ENCODE measurements at places on chromosomes 1 and 21.

DNA sequence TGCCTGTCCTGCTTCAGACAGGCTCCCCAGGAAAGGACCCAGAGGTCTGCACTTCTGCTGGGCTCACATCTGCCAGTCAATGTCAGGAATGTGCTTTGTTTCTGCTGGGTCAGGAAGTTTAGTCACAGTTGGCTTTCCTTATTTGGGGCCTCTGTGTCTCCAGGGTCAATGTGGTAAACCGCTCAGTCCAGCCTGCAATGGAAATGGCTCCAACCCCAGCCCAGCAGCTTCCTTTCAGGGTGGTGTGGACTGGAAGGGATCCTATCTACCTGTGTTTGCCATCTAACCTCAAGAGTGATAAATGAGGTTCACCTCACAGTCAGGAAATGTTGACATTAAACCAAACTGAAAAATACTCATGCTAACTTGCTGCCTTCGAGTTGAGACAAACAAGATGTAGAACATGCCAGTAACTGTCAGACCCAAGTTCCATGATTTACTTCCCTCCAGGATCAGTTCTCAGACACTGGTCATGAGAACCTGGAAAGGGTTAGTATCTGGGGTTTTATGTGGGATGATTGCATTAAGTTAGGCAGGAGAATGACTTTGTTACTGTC, 20.3 kb downstream of the ENO1 start:
- peak overlapping the region; percentile 48 for H3K4me3 ChIP-seq
- DNase-seq = no peak
- H3K36me3 ChIP-seq = peaks cover 46% of the 10 kb centered on the region
- no peaks in the 10 kb centered on the region for H3K27me3 ChIP-seq

DNA sequence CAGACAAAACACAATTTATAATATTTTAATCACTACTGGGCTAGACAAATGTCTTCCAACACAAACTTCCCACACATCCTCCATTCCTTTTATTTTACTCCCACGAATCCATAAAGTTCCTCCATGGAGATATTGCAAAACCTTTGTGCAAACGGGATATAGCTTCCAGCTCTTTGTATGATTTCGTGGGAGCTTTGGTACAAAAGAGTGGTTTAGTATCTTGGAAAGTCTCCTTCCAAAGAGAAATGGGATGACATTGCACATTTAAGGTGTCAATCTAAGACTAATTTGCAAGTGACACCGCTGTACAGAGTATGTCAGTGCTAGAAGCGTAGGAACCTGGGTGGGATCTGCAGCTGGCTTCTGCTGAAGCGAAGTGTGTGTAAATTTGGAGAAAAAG, 455.2 kb upstream of the RUNX1 start:
- peak overlapping the region; percentile 88 for H3K27ac ChIP-seq
- no peak overlapping the region for H3K4me3 ChIP-seq
- DNase-seq = no peak
- no peaks in the 10 kb centered on the region for H3K27me3 ChIP-seq
- H3K4me1 ChIP-seq = peaks cover 25% of the 10 kb centered on the region

DNA sequence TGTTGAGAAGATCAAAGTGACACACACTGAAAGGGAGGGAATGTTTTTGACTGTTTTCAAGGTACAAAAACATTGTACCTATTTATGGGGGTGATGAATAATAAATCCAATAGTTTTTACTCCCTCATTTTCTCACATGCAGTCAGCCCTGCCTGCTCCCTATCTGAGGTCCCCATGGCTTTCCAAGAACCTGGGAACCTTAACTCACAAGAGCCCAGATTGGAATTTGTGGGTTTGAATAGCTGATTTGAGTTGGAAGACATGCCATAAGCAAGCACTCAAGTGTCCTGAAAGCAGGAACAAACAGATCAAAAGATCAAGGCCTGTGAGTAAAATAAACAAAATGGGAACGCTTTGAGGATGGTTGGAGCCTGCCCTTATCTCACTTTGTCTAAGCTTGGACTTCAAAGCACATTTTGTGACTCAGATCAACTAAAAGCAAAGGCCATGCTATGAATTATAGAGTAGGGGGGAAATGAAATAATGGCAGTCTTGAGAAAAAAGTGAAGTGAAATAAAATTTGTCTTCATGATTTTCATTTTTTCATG, 136.6 kb downstream of the LYPLAL1 start:
- no peaks in the 10 kb centered on the region for H3K27me3 ChIP-seq
- H3K4me3 ChIP-seq = no peak overlapping the region
- no peak for DNase-seq
- H3K36me3 ChIP-seq = no peaks in the 10 kb centered on the region
- H3K27ac ChIP-seq = no peak overlapping the region

GRCh38 chr1:79807816-79808215, 801.3 kb upstream of the ADGRL4 start:
- H3K36me3 ChIP-seq = no peaks in the 10 kb centered on the region
- no peak overlapping the region for H3K4me3 ChIP-seq
- no peak for DNase-seq
- no peak overlapping the region for H3K27ac ChIP-seq
- H3K27me3 ChIP-seq = no peaks in the 10 kb centered on the region
- no peaks in the 10 kb centered on the region for H3K4me1 ChIP-seq

GRCh38 chr1:203464226-203464625, 11.4 kb upstream of the PRELP start:
- no peak for DNase-seq
- H3K4me1 ChIP-seq = no peaks in the 10 kb centered on the region
- H3K27ac ChIP-seq = no peak overlapping the region
- H3K27me3 ChIP-seq = peaks cover 16% of the 10 kb centered on the region

GRCh38 chr1:99993468-99993845, 23.7 kb downstream of the SLC35A3 start:
- no peaks in the 10 kb centered on the region for H3K27me3 ChIP-seq
- DNase-seq = no peak
- H3K4me1 ChIP-seq = no peaks in the 10 kb centered on the region
- H3K27ac ChIP-seq = no peak overlapping the region
- H3K36me3 ChIP-seq = peaks cover 48% of the 10 kb centered on the region

DNA sequence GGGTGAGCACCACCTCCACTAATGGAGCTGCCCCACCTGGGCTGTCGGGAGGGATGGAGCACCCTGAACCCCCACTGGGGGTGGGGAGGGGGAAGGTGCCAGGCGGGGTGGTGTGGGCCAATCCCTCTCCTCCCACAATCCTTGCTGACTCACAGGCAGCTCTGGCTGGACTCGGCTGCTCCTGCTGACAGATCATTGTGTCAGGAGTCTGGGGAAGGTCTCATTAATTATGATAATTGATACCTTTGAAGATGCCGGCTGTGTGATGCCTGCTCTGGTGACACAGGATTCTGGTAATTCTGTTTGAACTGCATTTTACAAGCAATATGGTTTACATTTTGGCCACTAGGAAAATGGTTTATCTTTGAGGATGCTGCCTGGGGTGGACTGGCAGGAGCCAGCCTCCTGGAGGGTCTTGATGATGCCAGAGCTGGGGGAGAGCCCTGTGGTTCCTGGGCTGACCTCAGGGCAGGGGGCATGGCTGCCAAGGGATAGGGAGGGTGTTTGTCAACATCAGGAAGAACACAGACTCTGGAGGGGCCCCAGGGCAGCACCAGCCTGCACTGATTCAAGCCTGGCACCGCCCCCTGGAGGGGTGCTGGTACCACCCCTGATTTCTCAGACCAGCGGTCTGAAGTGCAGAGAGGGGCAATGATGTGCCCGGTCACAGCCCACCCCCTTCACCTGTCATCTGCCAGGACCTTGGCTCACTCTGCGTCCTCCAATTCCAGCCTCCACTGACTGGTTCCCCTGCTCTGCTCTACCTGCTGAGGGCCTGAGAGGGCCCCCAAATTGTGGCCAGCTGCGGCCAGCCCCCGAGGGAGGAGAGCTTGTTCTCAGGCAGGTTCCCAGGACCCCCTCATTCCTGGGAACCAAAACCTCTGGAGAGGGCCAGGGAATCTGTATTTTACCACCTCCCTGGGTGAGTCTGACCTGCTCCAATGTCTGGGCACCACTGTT, 338.8 kb downstream of the MATN1 start:
- H3K36me3 ChIP-seq = no peaks in the 10 kb centered on the region
- no peak overlapping the region for H3K27ac ChIP-seq
- peaks cover 2% of the 10 kb centered on the region for H3K27me3 ChIP-seq
- H3K4me3 ChIP-seq = no peak overlapping the region

DNA sequence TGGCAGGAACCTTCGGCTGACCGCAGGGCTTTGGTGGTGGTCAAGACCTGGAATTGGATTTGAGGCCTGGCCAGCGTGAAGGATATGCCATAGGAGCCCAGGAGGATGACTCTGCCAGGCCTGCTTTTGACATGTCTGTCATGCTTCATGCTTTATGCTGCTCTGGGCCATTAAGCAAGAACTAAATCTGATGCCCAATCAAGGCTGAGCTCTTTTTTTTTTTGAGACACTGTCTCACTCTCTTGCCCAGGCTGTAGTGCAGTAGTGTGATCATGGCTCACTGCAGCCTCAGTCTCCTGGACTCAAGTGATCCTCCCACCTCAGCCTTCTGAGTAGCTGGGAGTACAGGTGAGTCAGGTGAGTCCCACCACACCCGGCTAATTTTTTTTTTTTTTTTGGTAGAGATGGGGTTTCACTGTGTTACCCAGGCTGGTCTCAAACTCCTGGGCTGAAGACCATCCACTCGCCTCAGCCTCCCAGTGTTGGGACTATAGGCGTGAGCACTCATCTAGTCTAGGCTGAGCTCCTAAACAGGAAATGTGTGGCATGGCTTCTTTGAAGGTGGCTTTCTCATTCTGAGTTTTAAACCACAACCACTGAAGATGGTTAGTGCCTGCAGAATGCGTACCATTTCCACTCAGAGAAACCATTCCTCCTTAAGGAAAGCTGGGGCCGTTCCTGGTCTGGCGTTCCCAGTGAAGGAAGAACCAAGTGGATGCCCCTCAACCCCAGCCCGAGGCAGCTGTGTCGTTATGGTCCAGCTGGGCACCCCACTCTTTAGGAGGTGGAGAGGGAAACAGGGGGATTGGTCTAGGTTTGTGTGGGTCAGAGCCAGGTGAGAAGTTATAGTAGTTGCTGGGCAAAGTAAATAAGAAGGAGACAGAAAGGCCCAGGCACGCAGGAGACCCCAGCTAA, 34.2 kb upstream of the ATP5PO start:
- H3K27me3 ChIP-seq = no peaks in the 10 kb centered on the region
- H3K36me3 ChIP-seq = peaks cover 29% of the 10 kb centered on the region
- H3K4me1 ChIP-seq = peaks cover 60% of the 10 kb centered on the region
- H3K4me3 ChIP-seq = peak overlapping the region; percentile 76

DNA sequence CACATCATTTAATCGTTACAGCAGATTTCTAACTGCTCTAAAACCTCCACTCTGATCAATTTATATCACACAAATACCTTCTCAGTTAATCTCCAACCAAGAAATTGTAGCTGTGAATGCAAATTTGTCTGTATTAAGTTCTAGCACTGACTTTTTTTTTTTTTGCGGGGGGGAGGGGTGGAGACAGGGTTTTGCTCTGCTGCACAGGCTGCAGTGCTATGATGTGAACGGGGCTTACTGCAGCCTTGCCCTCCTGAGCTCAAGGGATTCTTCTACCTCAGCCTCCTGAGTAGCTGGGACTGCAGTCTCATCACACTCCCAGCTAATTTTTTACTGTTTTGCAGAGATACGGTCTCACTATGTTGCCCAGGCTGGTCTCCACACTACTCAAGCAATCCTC, 163.6 kb downstream of the RERE start:
- no peak overlapping the region for H3K4me3 ChIP-seq
- peaks cover 15% of the 10 kb centered on the region for H3K36me3 ChIP-seq
- DNase-seq = no peak
- no peak overlapping the region for H3K27ac ChIP-seq
- peaks cover 27% of the 10 kb centered on the region for H3K4me1 ChIP-seq

DNA sequence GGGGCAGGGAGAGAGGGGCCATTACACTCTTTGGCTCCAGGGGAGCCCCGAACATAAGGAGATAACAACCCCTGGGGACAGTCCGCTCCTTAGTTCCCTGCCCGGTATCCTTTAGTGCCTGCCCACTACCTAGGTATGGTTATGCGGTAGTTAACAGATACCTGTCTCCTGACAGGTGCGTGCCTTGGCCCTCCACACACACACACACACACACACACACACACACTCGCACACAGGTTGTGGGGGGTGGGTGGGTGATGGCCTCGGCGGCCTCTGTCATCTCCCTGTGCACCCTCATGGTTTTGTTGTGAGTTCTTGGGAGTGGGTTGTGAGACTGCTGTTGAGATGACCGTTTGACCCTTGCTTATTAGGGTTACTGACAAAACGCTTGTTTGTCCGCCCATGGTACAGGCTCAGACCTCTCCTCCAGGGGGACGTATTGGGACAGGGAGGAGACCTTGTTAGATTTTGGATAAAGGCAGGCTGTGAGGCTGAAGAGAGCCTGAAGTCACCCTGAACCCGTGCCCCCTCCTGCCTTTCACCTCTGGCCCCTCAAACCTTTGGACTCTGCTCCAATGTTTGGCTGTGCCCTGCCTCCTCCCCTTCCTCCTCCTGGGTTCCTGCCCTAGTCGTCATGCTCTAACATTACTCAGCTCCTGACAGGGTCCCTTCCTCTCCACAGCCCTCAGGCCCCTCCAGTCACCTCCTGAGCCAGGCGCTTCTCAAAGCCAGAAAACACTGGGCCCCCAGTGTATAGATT, 979 bp downstream of the RASSF5 start:
- peak overlapping the region; percentile 53 for H3K4me3 ChIP-seq
- H3K27ac ChIP-seq = no peak overlapping the region
- peaks cover 29% of the 10 kb centered on the region for H3K4me1 ChIP-seq
- H3K36me3 ChIP-seq = no peaks in the 10 kb centered on the region
- H3K27me3 ChIP-seq = peaks cover 26% of the 10 kb centered on the region
- DNase-seq = no peak

GRCh38 chr1:165886193-165886592, 58.8 kb downstream of the UCK2 start:
- peaks cover 3% of the 10 kb centered on the region for H3K36me3 ChIP-seq
- no peak overlapping the region for H3K27ac ChIP-seq
- no peaks in the 10 kb centered on the region for H3K27me3 ChIP-seq
- no peak for DNase-seq

- H3K36me3 ChIP-seq = peaks cover 25% of the 10 kb centered on the region
- H3K27ac ChIP-seq = peak overlapping the region; percentile 98
- H3K4me1 ChIP-seq = peaks cover 19% of the 10 kb centered on the region
Measured at GRCh38 chr1:113812661-113813135, 422 bp upstream of the RSBN1 start.

GRCh38 chr1:233613252-233614172, at the start of gene KCNK1:
Gene KCNK1, plus strand, starts transcription at chr1:233614106. Its CDS starts 66 bp downstream, at chr1:233614172.
- peak within 1 kb of the TSS; percentile 35 for H3K4me3 ChIP-seq
- H3K27me3 ChIP-seq = peaks cover 58% of the 10 kb centered on the region
- DNase-seq = no peak
- no peaks in the 10 kb centered on the region for H3K4me1 ChIP-seq
- no peaks in the 10 kb centered on the region for H3K36me3 ChIP-seq
- no peak within 1 kb of the TSS for H3K27ac ChIP-seq

DNA sequence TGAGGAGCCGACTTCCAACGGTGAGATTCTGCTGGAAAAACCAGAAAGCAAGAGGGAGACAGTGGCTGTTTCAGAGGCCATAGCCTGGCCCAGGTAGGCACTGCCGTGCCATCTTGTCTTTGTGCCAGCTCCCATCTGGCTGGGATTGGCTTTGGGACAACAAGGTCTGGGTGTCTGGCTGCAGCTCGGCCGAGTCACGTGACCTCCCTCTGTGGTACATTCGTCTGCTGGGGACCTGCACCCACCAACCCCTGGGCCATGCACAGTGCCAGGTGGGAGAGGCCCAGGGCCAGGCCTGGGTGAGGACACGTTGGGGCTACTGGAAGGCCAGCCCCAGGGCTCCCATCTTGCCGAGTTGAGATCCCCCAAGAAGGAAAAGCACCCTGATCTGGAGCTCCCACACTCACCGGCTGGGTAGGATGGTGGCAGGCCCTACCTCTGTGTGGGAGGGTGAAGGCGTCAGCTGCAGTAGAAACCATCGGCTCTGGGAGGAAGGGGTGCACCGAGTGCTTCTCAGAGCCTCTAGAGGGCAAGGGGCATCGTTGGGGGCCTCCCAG, 25.3 kb upstream of the TTC34 start:
- H3K36me3 ChIP-seq = no peaks in the 10 kb centered on the region
- no peak overlapping the region for H3K27ac ChIP-seq
- no peak for DNase-seq
- no peak overlapping the region for H3K4me3 ChIP-seq
- H3K4me1 ChIP-seq = no peaks in the 10 kb centered on the region

Data from activated naive CD8-positive, alpha-beta T cell treated with anti-CD3 and anti-CD28 coated beads, Interleukin-2, amount 10 ng/mL, durations not matched to agents 7 days and 5 days (primary cell).